Cerebellar cortex (tissue), 1 donor: ENCODE measurements at places on chromosomes 5 and 9.

- no peak for DNase-seq
These were observed 29.8 kb downstream of the TNFAIP8 start for GRCh38 chr5:119385536-119386128.

DNA sequence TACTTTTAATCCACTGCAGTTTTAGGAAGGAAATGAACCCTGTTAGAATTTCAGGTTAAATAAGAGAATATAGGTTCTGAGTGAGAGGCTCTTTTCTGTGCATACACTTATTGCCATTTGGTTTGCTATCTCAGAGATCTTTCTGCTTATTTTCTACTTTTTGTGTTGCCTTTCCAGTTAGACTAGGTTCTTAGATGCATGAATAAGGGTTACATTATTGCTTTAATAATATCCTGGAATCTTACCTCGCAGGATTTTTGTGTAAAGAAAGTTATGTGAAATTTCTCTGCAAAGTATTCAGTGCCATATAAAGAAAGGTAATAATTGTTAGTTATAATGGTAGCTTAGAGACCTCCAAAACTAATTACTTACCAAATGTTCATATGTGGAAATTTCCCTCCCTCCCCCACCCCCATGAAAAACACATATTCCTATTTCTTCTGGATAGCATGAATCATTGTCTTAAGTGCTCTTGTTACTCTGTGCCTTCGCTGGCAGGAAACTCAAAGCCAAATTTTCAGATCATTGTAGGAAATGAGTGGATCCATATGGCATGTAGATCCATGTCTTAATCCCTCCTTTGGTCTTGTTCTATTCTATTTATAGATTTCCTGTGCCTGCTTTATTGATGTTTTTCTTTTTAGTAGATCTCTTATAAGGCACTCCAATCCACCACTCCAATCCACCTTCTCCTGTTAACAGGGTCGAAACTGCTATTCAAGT lies 2.7 kb upstream of the APBA1 start:
- DNase-seq: no peak

GRCh38 chr5:150123542-150123941 lies 32.1 kb downstream of the PDGFRB start:
- no peak for DNase-seq

DNA sequence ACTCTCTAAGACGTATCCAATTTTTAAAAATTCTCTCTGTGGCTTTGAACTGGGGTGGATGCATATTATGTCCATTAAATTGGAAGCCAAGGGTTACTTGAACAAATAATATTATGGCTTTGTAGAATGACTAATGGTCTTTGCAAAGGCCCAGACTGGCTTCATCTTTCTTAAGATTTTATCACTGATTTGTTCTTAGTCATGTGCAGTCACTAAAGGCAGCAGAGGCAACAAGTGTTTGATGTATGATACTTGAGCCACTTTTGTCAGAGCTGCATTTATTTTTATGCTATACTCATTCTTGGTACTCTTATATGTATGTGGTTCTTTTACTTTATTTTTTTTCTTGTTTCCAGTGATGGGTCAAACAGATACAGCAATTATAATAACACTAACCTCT lies 152.2 kb downstream of the NR2F1-AS1 start:
- no peak for DNase-seq

- DNase-seq: no peak
These were observed 7.0 kb downstream of the PDCL start for GRCh38 chr9:122821278-122821943.

DNA sequence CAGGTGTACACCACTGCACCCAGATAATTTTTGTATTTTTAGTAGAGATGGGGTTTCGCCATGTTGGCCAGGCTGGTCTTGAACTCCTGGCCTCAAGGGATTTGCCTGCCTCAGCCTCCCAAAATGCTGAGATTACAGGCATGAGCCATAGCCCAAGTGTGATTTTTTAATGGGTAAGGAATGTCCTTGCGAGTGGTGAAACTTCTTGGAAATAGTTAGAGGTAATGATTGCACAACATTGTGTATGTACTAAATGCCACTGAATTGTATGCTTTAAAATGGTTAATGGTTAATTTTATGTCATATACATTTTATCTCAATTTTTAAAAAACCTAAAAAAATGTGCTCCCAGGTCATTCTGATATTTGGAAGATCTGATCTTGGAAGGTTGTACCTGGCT lies 59.9 kb upstream of the IL6ST start:
- no peak for DNase-seq

DNA sequence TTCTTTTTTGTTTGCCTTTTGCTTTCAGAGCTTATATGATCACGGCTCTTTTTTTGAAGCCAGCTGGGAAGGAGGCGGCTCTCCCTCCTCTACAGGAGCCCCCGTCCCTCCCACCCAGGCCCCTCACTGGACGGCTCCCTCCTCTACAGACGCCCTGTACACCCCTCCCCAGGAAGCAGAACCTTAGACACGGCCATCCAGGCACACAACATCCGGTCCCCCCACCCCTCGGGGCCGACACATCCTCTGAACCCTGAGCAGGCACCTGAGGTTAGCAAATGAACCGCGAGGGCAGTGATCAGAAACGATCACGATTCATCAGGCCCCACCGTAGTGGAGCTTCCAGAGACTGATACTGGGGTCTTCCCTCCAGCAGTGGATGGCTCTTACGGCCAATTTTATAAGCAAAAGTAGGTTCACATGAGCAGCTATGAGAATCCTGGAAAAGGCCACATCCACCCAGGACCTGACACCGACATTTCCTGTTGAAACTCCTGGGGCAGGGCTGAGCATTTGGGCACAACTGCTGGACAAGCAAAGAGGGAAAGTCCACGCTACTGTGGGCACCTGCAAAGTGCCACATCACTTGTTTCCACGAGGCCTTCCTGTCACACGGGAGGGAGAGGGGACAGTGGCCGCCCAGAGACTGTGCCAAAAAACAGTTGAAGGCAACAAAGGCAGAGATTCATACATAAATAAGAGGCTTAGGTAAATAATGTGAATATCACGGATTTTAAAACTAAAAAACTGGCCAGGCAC lies 78.9 kb downstream of the SEMA4D start:
- no peak for DNase-seq

GRCh38 chr5:78758169-78758839 lies 109.7 kb upstream of the LHFPL2 start:
- DNase-seq: no peak

DNA sequence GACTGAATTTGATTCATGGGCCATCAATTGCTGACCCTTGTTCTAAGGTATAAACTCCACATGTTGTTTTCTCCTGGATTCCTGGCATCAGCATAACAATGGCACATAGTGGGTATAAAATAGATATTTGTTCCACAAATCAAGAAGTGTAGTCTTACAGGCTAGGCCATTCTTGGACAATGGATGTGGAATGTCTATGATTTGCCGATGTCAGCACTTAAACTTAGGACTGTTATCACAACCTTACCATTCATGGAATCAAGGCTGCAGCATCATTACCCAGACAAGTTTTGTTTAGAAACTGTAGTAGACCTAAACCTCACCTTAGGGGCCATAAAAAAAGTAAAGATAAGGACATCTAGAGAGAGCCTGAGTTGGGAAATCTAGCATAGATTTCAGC lies 680.0 kb downstream of the BRINP1 start:
- DNase-seq: no peak

DNA sequence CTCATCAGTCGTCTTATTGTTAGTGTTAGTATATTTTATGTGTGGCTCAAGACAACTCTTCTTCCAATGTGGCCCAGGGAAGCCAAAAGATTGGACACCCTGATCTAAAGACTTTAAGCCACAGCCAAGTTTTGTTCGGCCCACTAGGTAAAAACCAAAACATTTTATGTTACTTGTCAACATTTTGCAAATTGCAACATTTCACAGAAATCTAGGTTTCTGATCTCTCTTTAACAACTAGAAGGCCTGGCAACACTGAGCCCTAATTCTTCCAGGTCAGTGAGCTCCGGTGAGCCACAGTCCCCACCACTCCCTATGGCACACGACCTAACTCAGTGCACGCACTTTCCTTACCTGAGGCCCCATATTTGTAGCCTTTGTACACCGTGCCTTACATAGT lies 24.0 kb downstream of the MYO10 start:
- no peak for DNase-seq

DNA sequence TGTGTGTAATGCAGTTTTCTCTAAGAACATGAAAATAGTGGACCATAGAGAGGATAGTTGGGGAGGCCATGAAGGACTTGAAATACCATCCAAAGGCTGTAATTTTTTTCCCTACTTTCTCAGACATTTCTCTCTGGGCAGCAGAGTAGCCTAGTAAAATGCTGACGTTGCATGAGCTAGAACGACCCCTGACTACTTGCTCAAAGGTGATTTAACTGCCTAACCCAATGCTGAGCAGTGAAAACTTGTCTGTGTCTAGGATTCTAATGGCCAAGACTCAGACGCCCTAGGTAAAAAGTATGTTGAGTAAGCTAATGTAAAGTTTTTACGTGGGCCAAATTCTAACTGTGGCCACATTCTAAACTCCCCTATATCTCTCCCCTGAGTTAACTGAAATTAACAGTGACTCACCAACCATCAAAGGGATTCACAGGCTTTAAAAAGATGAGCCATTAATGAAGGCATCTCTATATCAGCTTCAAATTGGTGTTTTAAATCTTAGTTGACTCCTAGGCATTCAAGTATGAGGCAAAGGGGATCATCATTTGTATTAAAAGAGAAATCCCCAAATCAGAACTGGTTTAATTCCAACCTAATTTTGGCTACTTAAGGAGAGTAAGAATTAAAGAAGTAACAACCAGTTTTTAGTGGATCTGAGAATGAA lies 121.0 kb upstream of the GAS1 start:
- DNase-seq: no peak

DNA sequence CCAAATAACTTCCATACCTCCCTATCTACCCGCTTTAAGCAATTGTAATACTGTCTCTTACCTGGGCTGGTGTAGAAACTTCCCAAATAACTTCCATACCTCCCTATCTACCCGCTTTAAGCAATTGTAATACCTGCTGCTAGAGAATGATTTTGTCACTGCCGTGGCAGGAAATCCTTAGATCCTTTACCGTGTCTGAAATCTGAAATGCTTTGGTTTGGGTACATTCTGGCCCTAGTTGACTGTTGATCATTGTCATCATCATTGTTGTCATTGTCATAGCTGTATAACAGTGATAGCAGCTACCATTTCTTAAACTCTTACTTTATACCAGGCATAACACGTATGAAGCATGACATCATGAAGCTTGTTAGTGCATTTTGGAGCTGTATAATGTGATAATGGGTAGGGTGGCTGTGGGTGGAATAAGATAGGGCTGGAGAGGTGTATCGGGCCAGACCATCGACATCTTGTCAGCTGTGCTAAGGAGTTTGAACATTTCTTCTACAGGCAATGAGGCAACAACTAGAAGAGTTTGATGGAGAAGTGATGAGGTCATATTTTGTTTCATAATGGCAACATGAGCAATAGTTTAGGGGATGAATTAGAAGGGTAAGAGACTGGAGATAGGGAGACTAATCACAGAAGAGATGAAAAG lies 15.7 kb downstream of the PIP5K1B start:
- no peak for DNase-seq
